Stimulated activated CD8-positive, alpha-beta memory T cell treated with anti-CD3 and anti-CD28 coated beads, Interleukin-4, amount 100 ng/mL, for 1 hour (primary cell): ENCODE measurements at places on chromosomes 12 and 14.

DNA sequence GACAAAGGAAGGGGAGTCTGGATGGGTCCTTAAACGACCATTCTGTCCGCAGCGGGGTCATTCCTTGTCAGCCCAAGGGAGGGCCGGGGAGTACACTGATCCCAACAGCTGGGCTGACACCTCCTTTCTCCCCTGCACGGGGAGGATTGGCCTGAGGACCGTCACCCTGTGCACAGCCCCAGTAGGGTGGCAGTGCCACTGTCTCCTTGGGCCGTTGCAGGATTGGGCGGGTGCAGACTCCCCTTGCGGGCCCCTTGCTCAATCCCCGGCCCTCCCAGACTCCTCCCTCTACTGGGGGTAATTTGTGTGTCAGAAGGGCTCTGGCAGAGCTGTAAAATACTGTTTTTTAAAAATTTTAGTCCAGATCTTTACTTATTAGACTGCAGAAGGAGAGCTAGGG lies 12.6 kb upstream of the AMN start:
- no peak for DNase-seq

DNA sequence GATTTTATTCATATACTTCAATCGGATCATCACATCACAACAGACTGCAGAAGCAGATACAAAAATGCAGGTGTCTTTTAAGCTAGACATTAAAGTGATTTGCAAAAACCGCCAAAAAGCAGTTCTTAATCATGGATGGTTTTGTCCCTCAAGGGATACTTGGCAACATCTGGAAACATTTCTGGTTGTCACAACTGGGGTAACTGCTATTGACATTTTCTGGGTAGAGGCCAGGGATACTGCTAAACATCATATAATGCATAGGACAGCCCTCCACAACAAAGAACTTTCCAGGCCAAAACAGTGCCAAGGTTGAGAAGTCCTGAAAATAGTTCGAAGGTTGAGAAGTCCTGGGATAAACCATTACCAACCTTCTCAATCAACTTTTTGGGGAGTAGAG lies 101.8 kb upstream of the BBS10 start:
- DNase-seq: no peak

- no peak for DNase-seq
Observed at GRCh38 chr14:87686746-87687145, 306.2 kb downstream of the GALC start.

GRCh38 chr14:50728836-50729235 lies 60.7 kb upstream of the SAV1 start:
- no peak for DNase-seq

DNA sequence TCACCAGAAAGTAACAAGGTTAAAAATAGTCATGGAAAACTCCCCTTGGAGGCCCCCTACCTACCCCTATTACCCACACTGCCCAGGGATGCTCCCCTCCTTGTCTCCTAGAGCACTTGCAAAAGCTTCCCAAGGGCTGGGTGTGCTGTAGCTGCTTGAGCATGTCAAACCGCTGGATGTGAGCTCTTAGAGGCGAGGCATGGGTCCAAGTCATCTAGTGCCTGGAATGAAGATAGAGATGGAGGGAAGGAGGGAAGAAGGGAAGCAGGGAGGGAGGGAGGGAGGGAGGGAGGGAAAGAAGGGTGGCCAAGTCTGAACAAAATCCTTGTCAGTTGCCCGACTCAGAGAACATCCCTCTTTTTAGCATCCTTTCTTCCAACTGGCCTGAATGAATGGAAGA lies 43.1 kb downstream of the LTBP2 start:
- no peak for DNase-seq

DNA sequence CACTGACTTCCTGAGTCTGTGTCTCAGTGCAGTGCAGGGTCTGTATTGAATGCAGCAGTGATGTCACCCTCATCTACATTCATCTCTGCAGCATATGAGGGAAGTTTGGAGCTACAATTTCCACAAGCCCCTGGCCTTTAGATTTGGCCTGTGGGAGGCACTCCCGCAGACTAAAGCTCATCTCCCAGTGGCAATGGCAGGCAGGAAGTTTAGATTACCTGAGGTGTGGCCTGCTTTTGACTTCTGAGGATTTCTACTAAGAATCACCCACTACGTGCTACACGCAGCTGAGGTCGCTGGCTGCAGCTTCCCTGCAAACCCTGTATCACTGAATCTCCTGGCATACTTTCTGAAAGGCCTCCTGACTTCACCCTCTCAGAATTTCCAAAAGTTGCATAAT lies 202.2 kb upstream of the PRKD1 start:
- DNase-seq: no peak

GRCh38 chr12:87982208-87982607 lies 47.0 kb downstream of the C12orf50 start:
- DNase-seq: no peak

- no peak for DNase-seq
Observed at GRCh38 chr12:78398750-78399149, 465.8 kb upstream of the SYT1 start.

DNA sequence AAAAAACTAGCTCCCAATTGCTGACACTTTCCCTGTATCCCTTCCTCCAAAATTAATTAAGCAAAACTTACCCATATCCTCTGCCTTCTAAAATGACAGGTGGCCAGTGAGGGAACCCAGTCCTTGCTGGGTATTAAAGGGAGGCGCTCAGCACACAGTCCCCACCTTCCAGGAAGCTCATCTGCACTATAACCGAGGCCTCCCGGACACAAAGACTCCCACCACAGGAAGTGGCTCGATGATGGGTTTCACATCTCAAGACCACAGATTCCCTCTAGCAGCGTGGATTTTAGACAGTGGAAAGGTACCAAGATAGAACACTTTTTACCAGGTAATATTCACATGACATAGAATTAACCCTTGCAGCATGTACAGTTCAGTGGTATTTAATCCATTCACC lies 126.8 kb upstream of the NCOR2 start:
- no peak for DNase-seq

DNA sequence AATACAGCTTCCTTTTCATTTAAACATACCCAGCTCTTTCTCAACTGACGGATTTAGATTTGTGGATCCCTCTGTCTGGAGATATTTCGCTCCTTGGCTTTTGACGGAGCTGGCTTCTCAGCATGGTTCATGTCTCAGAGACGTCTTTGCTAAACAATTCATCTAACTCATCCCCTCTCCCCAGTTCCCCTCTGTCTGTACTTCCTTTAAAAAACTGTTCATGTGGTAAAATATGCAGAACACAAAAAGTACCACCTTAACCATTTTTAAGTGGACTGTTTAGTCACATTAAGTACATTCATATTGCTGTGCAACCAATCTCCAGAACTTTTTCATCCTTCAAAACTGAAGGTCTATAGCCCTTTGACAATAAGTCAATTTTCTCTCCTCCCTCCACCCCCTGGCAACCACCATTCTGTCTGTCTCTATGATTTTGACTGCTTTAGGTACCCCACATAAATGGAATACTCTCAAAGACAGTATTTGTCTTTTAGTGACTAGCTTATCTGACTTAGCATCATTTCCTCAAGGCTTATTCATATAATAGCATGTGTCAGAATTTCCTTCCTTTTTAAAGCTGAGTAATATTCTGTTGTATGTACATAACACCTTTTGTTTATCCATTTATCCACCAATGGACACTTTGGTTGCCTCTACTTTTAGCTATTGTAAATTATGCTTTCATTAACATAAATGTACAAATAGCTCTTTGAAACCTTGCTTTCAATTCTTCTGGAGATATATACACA lies 399.8 kb upstream of the SOX5 start:
- no peak for DNase-seq

GRCh38 chr14:92489394-92490238 lies 24.0 kb upstream of the RIN3 start:
- no peak for DNase-seq

DNA sequence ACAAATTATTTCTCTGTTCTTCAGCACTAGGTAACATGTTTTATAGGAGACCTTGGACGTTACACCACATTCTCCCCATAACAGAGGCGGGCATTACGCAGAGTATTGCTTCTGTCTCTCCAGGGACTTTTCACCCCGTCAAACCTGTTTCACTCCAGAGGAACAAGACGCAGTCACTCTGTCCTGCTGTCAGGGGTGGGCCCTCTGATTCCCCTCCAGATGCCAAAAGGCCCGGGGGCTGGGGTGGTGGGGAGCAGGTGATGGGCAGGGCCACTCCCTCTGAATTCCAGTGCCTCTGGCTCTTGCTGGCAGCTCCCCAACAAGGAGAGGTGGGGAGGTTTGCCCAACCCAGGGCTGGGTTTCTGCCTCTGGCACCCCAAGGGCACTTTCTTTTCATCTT lies 71.9 kb downstream of the NTF3 start:
- no peak for DNase-seq

DNA sequence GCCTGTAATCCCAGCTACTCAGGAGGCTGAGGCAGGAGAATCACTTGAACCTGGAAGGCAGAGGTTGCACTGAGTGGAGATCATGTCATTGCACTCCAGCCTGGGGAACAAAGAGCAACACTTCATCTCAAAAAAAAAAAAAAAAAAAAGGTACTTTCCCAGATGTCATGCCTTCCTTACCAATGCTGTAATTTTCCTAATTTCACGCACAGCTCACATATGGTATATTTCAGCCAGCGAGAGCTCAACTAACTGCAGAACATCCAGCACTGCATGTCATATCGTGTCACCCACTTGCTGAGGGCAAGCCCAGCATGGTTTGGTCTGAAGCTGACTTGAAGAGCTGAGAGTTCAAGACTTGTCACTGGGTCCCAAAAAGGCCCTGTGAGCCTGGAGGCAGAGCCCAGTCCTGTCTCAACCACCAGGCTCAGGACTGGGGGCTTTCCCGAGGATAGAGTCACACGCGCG lies 29.0 kb downstream of the NFKBIA start:
- DNase-seq: no peak

DNA sequence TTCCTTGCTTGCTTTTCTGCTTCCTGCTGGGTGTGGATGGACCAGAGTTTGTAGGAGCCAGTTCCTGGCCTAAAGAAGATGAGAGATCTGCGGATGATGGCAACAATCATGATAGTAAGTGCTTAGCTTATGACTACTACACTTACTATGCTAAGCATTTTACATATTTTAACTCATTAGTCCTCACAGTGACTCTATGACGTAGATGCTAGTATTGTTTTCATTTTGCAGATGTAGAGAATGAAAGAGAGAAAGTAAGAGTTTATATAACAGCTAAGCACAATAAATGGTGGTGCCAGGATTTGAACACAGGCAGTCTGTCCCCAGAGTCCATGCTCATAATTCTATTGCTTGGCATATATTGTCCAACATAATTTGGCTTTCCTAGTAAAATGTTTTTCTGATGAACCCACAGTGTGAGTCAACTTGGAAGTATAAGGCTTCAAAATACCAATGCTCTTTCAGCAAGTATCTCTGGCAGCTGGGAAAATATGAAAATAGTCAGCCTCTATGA lies 363.2 kb upstream of the DDHD1 start:
- no peak for DNase-seq

GRCh38 chr14:74535756-74536325 lies 42.3 kb downstream of the ISCA2 start:
- DNase-seq: no peak

GRCh38 chr14:70755655-70756054 lies 53.7 kb downstream of the MAP3K9 start:
- DNase-seq: no peak

DNA sequence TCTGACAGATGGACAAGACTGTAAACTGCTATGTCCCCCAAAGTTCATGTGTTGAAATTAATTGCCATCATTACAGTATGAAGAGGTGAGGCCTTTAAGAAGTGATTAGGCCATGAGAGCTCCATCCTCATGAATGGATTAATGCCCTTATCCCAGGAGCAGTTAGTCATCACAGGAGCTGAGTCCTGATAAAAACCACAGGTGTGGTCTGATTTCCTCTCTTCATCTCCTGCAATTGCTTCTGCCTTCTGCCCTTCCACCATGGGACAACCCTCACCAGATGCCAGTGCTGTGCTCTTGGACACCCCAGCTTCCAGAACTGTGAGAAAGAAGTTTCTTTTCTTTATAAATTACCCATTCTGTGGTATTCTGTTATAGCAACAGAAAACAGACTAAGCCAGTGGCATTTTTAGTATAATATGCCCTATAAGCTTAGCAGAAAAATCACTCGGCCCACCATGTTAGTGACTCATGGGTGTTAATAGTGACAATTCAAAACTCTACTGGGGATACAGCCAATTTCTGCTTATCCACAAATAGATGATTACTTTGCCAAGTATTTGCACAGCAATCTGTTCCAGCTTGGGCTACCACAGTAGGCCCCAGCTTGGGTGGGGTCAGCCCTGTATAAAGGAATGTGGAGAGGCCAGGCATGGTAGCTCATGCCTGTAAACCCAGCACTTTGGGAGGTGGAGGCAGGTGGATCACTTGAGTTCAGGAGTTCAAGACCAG lies 129.0 kb upstream of the BCL2L14 start:
- DNase-seq: no peak

DNA sequence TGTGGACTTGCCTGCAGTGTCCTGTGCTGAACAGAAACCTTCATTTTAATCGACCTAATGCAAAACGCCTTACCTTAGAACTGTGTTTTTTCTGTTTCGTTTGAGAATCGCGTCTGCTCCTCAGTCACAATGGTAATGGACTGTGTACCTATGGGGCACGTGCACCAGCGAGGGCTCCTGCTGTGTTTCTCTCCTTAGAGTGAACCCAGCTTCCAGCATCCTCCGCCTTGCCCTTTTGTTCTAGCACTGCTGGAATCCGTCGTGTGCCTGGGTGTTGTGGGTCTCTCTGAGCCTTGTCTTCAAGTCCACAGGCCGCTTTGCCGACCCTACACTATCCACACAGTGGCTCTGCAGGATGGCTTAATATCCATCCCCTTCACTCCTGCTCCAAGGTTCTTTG lies 3.6 kb downstream of the AMN start:
- DNase-seq: no peak

DNA sequence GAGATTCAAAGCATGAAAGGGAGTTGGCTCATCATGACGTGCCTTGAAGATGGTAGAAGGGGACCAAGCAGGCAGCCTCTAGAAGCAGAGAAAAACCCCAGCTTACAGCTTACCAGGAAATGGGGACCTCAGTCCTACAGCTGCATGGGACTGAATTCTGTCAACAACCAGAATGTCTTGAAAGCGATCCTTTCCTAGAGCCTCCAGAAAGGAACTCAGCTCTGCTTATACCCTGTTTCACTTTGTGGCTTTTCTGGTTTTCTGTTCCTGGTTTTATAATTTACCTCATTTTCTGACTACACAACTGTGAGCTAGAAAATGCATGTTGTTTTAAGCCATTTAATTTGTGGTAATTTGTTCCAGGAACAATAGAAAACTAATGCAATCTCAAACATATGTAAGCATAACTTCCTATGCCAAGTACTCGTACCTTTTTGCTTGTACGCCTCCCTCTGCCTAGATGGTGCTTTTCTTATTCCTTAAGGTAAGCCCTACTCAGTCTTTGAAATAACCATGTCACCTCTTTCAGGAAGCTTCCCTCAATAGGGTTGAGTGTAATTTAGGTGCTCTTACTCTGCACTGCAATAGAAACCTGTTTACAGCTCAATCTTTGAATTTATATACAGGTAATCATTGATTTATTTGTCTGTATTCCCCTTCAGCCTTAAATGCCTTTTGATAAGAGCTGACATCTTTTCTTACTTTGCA lies 348.8 kb downstream of the TMEM117 start:
- no peak for DNase-seq

- DNase-seq: no peak
Observed at GRCh38 chr14:36989806-36990205, 182.6 kb downstream of the SLC25A21 start.

- no peak for DNase-seq
Observed at GRCh38 chr12:32615441-32615840, 63.7 kb upstream of the DNM1L start.

- no peak for DNase-seq
Observed at GRCh38 chr12:53750812-53751335, 905 bp downstream of the CISTR start.
